Mesothelial cell of epicardium (in vitro differentiated cells): ENCODE measurements at places on chromosomes 3 and 15.

DNA sequence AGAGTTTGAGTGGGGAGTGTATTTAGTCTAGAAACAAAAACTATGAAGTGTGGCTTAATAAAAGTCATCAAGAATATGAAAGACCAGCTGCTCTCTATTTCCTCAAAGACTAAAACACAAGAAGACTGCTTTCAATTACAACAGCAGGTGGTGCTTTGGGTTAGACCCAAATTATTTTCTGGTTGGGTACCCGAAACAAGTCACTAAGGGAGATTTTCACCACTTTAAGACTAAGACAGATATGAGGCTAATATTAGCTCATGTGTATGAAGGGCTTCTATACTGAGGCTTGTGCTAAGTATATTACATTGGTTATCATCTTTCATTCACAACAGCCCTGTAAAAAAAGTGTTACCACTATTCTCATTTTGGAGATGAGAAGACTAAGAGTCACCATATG is 43.1 kb downstream of the COL8A1 start:
- DNase-seq, result no peak

GRCh38 chr15:88707771-88708654 is 69.2 kb downstream of the ISG20 start:
- DNase-seq, result no peak

GRCh38 chr3:175075269-175075668 is 216.1 kb downstream of the NAALADL2 start:
- DNase-seq, result no peak

DNA sequence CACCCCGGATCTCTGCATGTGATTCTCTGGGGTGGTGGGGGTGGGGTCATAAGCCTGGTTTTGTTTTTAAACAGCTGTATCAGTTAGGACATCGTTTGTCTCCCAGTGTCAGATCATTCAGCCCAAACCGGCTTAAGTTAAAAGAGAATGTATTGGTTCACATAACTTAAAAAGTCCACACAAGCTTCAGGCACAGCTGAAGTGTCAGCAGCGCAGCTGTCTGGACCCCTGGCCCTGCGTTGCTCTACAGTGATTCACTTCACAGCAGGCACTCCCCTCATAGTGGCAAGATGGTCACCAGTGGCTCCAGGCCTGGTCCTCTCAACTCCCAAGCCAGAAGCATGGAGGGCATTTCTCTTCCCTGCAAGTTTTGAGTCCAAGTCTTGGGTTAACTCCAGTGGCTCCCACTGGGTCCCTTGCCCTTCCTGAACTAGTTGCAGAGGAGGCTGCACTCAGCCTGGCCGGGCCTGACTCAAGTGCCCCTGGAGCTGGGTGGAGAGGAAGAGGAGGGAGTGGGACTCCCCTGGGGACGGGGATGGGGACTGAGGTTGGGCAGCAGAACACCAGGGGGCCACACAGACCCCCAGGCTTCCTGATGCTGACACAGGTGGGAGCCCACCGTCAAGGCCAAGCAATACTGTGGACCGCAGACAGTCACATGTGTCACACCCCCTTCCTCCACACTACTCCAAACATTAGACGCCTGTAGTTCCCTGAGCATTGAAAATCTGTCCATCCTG is 28.9 kb upstream of the GP9 start:
- no peak for DNase-seq

- DNase-seq, result no peak
These were observed 667 bp upstream of the KLHDC8B start for GRCh38 chr3:49170744-49171118.

- DNase-seq, result no peak
These were observed 50.7 kb downstream of the LINGO1 start for GRCh38 chr15:77581896-77582569.

DNA sequence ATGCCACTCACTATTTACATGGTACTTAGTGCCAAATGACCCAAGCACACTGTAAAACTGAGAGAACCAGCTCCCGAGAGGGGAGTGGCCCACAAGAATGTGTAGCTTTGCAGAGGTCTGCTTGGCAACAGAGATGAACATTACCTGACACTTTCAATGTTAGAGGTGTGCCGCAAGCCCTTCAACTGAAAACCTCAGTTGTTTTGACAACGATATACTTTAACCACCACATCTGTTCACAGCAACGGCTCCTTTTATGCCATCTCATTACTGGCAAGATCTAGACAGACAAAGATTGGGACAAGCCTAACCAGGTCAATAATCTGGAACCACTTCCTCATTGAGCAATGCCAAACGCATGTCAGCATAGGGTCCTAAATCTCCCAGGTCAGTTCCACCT is 23.7 kb downstream of the NEK10 start:
- no peak for DNase-seq

- DNase-seq, result no peak
These were observed 980 bp downstream of the DALRD3 start for GRCh38 chr3:49017229-49017970.

DNA sequence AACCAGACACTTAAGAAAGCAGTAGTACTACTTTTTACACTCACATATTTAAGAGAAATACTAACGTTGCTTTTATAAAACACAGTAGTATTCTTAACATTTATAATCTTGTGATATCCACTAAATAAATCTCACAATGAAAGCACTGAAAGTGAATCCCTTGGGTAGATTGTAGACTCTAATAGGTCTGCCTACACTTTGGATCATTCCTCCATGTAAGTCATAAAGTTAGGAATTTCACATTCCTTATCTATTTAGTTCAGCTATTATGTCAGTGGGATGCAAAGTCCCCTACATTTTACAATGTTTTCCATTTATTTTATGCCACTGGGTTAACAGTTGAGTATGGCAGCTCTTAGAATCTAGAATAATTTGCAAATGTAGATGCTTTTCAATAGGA is 330.7 kb downstream of the LSAMP start:
- no peak for DNase-seq

DNA sequence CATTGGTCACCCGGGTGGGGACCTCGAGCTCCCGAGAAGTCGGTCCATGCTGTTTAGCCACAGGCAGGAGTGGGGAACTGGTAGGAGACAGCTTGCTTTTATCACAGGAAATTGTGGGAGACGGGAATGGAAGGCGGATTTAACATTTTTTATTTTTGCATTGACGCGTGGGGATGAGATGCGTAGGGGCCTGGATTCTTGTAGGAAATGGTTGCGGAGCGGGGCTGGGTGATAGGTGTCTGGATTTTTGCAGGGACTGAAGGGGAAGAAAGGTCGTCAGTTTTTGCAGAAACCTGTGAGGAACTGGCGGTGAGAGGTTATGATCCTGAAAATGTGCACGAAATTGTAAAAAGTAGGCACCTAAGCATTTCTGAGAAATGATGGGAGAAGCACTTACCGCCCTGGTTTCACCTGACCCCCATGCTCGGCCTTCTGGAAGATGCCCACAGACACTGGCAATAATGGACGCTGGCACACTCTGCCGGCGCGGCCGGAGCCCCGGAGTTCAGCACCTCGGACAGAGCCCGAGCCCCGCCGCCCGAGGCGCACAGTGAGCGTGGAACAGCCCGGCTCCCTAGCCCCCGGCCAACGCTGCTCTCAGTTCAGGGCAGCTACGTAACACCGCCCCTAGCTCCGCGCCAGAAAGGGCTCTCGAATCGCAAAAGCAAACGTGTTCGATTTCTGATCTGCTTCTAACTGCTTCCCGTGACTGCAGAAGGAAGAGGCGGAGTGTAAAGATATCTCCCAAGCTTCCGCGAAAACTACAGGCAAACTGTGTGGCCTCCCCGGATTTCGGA is 928 bp downstream of the ANKRD34C start:
- peak; percentile 65 for DNase-seq

DNA sequence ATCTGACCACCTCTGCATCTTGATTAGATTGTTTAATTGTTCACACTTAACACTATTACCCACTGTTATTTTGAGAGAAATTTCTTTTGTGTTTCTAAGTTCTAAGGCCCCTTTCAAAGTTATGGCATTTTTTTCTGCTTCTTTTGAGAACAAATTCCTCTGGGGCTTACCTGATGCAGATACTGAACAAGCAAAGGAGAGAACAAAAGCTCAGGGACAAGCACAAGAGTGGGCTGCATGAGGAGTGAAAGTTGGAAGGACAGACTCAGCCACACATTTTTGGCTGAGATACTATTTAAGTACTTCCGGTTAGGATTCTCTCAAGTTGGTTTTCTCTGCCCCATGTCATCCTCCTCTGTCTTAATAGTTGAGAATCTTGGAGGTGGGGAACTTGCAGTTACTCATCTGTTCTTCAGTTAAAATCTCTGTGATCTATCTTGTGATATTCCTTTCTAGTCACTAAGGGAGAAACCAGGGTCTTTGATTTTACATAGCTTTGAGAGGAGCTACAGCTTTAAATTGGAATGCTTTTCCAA is 54.7 kb downstream of the CMTM6 start:
- DNase-seq, result no peak

DNA sequence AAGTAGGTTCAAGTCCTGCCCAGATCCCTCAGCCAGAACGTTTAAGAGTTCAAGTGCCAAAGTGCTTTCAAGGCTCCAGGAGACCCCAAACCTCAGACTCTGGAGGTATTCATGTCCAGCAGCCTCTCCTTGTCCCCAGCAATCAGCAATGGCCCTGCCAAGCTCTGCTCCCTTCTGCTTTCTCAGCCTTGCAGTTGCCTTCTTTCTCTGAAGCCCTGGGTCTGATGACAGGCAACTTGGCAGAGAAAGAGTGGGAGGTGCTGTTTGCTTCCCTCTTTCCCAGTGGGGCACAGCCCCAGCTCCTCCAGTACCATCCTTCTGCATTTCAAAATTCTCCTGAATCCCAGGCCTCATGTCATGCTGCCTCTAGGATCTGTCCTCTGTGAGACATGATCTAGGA is 40.2 kb downstream of the ATP2B2 start:
- DNase-seq, result no peak

- DNase-seq, result no peak
These were observed 91.7 kb upstream of the NAALADL2 start for GRCh38 chr3:174767406-174767805.

GRCh38 chr3:120678984-120679383 is 3.1 kb downstream of the HGD start:
- DNase-seq, result no peak

DNA sequence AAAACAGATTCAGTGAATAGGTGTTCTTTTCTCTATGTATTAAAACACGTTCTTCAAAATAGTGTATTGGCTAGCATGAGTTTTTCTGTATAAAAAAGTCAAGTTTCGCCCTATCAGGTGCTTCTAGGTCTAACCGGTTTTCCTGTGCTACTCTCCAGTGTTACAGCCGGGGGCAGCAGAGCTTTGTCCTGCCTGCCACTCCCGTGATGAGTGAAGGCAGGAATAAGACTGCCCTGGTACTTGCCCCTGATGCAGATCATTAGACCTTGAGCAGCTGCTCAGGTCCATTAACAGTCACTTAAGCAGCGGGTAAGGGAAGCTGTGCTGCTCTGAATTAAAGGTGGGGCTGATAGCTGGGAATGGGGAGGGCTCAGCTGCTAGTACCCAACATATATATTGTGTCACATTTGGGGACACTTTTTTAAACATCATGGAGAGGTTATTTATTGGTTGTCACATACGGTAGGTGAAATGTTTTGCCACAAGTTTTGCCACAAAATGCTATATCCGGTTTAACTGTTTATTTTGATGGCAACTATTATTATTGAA is 1.3 kb upstream of the UNC13C start:
- peak; percentile 40 for DNase-seq

- DNase-seq, result no peak
These were observed 860.0 kb downstream of the FHIT start for GRCh38 chr3:60391292-60391691.

DNA sequence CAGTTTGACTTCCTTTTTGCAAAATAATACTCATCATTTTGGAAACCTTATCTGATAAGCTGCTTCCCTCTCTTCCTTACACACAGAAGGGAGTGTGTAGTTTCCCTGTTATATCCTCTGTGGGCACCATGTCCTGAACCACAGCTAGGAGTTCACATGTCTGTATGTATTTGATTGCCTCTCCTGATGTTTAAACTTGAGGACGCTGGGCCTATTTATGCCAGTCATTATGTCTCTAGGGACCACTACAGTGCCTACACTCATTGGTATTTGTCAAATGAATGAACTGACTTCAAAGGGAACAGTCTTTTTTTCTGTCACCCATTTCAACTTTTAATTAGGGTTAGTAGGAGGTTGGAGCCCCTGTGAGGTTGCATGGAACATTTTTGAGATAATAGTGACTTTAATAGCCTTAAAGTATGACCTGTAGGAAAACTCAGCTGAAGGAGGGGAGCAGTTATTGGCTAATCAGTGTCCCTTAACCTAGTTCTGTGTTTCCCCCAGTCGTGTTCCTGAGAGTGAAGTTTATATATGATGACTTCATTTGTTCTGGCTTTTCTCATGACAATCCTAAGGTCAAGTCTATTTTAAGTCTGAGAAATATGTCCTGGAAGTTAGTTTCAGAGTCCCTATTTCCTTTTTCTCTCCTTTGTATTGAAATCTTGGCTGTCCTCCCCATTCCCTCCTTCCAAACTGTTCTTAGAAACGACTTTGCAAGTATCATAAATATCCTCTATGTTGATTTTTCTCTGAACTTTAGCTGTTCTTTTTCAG is 28.9 kb downstream of the PDE8A start:
- DNase-seq, result no peak

DNA sequence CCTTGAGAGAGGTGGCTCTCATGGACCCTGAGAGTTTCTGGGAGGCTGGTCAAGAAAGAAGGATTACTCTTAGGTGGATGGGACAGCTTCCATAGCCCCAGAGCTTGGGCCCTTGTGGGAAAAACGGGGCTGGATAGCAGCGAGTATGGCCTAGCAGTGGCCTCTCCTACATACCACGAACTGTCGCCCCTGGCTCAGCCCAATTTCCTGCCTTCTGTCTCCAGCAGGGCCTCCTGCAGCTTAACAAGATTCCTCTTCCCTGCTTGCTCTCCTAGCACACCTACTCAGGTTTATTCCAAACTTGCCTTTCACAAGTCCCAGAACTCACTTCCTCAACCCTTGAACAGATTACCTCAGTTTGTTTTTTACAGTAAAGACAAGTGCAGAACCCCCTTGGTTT is 139.7 kb upstream of the TPM1 start:
- DNase-seq, result no peak

DNA sequence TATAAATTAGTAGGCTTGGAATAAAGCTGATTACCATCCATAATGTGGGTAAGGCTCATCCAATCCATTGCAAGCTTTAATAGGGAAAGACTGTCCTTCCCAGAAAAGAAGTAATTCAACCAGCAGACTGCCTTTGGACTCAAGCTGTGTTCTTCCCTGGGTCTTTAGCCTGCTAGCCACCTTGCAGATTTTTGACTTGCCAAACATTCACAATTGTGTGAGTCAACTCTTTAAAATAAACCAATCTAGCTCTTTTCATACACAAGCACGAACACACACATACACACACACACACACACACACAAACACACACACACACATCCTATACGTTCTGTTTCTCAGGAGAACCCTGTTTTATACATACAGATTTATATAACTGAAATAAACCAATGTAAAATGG is 248.1 kb downstream of the NAALADL2 start:
- no peak for DNase-seq

- no peak for DNase-seq
These were observed 11.1 kb downstream of the TMEM62 start for GRCh38 chr15:43144512-43144911.
